ENCODE measurements at places on chromosomes 12 and 14.

- peak; percentile 44 for DNase-seq
Observed at GRCh38 chr14:102187568-102188001, 47.9 kb downstream of the WDR20 start.

GRCh38 chr12:3127832-3128231, 50.7 kb downstream of the TSPAN9 start:
- DNase-seq = no peak

DNA sequence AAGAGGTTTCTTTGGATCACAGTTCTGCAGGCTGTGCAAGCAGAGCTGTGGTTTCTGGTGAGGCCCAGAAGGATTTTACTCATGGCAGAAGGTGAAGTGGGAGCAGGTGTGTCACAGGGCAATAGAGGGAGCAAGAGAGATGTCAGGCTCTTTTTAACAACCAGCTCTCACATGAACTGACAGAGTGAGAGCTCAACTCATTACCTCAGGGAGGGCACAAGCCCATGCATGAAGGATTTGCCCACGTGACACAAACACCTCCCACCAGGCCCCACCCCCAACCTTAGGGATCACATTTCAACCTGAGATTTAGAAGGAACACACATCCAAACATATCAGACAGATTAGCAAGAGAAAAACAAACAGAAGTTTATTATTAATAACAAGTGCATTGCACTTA, 470.4 kb downstream of the GALC start:
- DNase-seq = no peak

DNA sequence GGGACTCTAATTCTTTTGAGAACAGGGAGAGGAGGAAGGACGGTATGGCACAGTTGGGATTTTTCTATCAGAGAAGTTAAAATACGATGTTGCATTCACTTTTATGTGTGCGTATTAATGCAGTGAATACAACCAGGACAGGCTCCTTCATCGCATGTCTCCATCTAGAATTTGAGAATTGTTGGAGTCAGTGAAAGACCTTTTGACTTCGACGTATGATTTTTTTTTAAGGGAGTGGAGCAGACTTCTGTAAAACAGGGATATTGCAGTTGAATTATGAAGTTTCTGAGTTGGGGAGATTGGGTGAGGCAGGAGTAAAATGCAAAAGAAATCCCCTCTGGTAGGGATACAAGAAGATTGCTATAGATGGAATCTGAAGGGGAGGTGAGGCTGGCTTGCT, 9.6 kb upstream of the TBX3 start:
- no peak for DNase-seq

- no peak for DNase-seq
Observed at GRCh38 chr14:102154821-102155549, 15.3 kb downstream of the WDR20 start.

GRCh38 chr12:121334513-121335343, 17.5 kb downstream of the ANAPC5 start:
- peak; percentile 65 for DNase-seq

GRCh38 chr14:103561381-103562178, 877 bp downstream of the BAG5 start:
- peak; percentile 55 for DNase-seq

GRCh38 chr14:81337073-81337472, 63.1 kb downstream of the STON2 start:
- DNase-seq = no peak

DNA sequence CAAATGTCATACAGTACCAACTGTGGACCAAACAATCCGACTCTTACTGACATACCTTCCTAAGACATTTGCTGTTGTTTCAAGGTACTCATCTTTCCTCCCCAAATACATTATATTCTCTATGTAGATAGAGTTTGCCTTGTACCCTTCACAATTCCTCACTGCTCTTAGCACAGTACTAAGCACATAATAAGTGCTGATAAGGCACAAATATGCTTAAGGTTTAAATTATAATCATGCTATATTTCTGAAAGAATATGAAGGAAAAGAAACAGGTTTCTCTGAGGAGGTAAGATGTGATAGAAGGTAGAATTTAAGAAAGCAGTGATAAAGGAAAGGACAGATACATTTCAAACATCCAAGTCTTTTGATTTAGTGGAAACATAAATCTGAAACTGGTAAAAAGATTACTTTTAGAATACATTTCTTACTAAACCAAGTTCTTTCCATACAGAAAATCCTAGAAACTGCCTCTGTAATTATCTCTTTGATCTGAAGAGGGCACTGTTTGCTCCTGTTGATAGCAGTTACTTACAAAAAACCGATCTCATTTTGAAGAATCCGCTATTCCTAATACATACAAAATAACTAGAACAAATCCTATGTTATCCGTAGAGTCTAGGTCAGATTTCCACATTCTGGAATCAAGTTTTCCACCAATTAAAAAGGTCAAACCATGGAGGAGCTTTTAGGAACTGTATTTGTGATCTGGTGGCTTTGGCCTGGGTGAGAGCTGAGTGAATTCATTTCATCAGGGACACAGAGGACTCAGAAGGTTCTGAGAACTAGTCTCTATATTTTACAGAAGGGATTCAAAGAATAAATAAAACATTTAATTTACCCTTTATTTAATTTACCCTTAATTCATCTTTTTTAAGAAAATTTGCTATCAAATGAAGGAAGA, 311.9 kb downstream of the DAD1 start:
- DNase-seq = no peak

DNA sequence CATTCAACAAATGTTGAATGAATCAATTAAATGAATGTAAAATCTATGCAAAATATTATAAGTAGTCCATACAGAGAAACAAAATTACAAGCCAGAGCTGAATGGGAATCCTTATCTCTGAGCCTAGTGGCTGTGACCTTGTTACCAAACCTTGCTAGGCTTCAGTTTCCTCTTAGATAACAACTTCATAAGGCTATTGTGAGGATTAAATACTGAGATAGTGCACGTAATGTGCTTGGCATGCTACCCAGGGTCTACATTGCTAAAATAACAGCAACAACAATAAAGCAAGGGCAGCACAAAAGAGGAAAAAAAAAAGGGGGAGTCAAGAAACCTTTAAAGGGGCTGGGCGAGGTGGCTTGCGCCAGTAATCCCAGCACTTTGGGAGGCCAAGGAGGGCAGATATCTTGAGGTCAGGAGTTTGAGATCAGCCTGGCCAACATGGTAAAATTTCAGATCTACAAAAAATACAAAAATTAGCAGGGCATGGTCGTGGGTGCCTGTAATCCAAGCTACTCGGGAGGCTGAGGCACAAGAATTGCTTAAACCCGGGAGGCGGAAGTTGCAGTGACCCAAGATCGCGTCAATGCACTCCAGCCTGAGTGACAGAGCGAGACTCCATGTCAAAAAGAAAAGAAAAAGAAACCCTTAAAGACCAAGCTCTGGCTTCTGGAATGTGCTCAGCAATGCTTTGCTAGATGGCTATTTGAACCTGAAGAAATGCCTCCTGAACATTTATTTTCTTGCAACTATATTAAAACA, 14.1 kb downstream of the STAB2 start:
- DNase-seq = no peak

DNA sequence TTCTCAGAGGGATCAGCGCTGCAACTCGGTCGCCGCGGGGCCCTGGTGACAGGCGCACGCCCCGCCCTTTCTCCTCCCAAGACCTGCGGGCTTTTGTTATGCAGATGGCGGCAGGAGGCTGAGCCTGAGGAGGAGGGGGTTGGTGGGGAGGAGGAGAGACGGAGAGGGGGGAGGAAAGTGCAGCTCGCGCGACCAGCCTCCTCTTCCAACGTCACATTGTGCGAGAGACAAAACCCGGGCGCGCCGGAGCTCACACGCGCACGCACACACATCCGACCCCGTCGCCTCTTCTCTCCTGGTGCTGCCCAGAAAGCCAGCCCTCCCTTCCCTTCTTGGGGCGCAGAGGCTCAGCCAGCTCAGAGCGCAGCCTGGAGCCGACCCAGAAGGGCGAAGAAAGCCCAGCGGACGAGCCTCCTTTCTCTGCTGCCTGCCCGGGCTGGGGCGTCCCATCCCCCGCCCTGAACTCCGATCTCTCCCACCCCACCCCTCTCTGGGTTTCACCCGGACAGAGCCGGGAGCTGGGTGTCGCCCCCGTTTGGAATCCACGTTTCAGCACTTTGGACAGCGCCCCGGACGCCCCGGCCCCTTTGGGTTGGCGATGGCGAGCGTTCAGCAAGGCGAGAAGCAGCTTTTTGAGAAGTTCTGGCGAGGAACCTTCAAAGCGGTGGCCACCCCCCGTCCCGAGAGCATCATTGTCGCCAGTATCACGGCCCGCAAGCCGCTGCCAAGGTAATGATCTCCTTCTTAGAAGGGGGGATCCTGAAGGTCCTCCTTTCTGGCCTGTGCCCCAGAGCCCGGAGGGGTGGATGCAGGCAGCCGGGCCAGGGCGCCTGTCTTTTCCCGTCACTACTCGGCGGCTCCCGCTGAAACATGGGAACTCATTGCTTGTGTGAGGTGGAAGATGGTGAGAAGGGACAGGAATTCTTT, at the start of gene SRRM4:
TSS of gene SRRM4 (plus strand) at position 257 of the 927 bp plus-strand sequence. CDS start at position 599, 342 bp downstream.
- DNase-seq = no peak

DNA sequence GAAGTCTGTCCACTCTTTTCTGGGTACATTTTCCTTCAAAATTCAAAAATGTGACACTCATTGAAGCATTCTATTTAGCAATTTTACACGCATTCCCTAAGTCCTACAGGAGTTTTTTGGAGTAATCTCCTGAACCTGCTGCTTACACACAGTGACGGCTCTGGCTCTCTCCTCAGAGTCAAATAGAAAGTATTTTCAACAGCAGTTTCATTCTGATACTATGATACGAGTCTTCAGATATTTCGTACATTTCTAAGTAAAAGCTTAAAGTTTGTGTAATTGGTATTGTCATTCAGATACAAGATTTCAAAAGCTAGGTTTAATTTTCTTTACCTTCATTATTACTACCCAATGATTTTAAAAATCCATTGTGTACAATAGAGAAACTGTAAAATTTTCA, 36.4 kb downstream of the PIWIL1 start:
- DNase-seq = no peak

- no peak for DNase-seq
Observed at GRCh38 chr14:57847706-57848105, 18.2 kb downstream of the SLC35F4 start.

- no peak for DNase-seq
Observed at GRCh38 chr12:41476499-41477439, 288.6 kb downstream of the PDZRN4 start.

- DNase-seq = no peak
Observed at GRCh38 chr12:53750812-53751335, 905 bp downstream of the CISTR start.

GRCh38 chr12:64669270-64669842, 59.1 kb downstream of the RASSF3 start:
- no peak for DNase-seq

DNA sequence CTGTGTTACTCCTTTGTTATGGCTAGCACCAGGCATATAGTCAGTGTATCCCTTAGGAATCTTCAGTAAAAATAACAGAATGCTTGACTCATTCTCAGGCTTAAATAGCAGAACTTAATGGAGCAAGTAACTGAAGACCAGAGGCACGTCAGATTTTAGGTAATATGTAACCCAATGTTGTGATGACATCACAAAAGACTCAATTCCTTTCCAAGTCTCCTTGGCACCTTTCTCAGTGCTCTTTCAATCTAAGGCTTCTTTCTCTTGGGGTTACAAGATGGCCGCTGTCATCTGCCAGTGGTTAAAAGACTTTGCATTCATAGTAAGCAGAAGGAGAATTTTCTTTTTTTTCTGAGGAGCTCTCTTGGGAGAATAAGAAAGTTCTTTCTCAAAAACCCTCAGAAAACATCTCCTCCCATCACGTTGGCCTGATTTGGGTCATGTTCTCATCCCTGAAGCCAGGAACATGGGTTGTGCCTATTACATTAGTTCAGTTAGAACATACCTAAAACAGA, 33.4 kb upstream of the DCN start:
- DNase-seq = no peak

- DNase-seq = no peak
Observed at GRCh38 chr12:6647083-6647604, at the start of gene ACRBP. TSS of gene ACRBP (minus strand) at chr12:6647432. CDS start at chr12:6647366, 66 bp downstream.

GRCh38 chr12:120588948-120589930, 8.0 kb upstream of the POP5 start:
- no peak for DNase-seq

DNA sequence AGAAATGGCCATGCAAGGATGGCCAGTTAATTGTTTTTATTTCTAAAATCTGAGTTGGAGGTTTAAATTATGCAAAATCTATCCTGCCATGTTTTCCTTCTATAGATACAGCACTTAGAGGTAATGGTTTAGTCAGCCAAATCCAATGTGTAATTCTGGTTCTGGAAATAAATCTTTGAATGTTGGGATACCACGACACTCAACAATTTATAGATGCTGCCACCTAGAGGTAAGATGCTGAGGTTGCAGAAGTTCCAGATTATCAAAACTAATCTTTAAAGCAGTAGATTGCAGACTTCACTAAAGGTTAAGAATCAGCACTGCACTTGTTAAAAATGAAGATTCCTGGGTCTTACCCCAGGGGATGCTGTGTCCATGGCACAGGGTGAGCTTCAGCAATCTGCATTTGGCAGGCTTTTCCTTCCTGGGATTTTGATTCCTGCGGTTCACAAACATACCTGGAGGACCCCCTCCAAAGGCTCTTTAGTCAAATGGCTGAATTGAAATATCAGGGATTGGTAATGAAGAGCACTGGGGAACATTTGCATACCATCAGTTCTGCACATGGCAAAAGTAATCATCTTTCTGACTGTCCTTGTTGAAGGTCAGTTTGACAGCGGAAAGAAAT, 53.4 kb upstream of the ANO4 start:
- no peak for DNase-seq

GRCh38 chr12:23906329-23906728, 43.1 kb downstream of the SOX5 start:
- DNase-seq = no peak

DNA sequence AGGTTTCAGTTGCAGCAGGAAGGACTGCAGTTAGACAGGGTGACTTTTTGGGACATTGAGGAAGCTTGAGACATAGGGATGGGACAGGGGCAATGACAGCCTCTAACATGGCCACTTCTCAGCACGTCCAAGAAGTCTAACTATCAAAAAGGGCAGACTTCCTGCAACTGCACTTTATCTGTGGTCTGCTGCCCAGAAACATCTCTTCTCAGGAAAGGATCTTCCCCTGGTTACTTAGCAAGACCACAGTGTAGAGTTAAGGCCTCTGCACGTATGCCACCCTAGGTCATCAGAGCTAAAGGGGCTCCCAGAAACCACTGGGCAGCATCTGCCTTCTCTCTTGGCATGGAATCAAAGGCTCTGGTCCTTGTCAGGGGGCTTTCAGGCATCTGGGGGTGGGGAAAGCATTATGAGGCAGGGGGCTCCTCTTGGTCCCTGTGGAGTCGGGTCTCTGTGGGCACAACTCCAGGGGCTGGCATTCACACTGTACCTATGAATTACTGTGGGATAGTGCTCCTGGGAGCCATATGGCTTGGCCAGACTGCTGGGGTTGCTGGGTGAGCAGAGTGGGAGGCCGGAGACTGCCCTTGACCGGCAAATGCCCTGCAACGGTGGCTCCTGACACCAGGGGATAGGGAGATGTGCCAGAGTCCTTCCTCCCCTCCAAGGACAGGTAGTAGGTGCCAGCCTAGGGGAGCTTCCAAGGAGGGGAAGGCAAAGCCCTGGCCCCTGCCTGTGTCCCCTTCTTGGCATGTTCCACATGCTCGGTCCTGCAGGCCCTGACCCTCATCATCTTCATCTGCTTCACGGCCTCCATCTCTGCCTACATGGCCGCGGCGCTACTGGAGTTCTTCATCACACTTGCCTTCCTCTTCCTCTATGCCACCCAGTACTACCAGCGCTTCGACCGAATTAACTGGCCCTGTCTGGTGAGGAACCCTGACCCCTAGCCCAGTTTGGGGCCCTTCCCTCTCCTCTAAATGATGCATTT, 1.0 kb downstream of the CMTM5 start:
- no peak for DNase-seq

Measured in T47D (cell line).